Inflammatory macrophage treated with lipopolysaccharide for 1 hour (primary cell): ENCODE measurements at places on chromosomes 1 and 21.

DNA sequence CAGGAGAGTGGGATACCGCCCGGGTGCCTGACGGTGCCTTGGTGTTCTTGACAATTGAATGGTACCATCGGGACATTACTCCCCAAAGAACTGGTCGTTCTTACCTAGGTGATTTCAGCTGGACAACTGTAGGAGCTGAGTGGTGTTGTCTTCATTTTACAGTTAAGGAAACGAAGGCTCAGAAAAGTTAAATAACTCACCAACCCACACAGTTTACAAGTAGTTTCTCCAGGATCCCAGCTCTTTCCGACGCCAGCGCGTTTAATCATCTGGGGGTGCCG lies 1.6 kb downstream of the PIK3CD start:
- no peak for DNase-seq

GRCh38 chr1:191350938-191351337 lies 807.3 kb upstream of the RGS18 start:
- no peak for DNase-seq

- no peak for DNase-seq
Measured at GRCh38 chr1:67680486-67680885, 4.5 kb upstream of the GADD45A start.

GRCh38 chr1:77534456-77534855 lies 148.0 kb downstream of the ZZZ3 start:
- peak; percentile 69 for DNase-seq

DNA sequence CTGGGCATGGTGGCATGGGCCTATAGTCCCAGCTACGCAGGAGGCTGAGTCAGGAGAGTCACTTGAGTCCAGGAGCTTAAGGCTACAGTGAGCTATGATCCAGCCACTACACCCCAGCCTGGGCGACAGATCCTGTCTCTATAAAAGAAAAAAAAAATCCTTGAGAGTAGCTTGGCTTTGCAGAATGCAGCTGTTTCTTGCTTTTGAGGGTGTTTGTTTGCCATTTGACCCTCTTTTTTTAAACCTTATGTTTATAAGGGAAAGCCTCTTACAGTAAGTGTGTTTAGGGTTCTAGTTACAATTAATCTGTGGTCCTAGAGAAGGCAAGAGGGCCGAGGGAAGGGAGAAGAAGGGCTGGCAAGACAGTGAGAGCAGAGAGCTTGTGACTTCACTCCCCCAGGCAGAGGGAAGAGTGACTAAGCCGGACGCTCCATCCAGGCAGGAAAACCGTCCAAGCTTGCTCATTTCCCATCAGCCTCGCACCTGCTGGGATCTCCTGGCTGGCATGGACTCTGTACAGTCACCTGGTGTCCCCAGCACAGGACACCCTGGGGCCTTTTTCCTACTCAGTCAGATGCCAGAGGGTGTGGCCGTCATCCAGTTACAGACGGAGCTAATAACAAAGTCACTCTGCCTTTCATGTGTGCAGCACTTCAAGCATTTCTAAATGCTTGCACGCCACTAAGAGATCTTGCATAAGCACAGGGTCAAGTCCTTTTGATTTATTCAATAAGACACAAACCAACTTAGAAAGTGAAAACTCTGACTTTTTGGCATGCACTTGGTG lies 55.5 kb upstream of the PSEN2 start:
- no peak for DNase-seq

DNA sequence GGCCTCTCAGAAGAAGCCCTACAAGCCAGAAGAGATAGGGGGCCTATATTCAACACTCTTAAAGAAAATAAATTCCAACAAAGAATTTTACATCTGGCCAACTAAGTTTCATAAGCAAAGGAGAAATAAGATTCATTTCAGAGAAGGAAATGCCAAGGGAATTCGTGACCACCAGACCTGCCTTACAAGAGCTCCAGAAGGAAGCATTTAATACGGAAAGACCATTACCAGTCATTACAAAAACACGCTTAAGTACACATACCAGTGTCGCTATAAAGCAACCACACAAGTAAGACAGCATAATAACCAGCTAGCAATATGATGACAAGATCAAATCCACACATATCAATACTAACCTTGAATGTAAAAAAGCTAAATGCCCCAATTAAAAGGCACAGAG lies 704.9 kb upstream of the CHRM3 start:
- DNase-seq = no peak

- DNase-seq = peak; percentile 44
Measured at GRCh38 chr1:12618965-12619791, 1.2 kb upstream of the DHRS3 start.

DNA sequence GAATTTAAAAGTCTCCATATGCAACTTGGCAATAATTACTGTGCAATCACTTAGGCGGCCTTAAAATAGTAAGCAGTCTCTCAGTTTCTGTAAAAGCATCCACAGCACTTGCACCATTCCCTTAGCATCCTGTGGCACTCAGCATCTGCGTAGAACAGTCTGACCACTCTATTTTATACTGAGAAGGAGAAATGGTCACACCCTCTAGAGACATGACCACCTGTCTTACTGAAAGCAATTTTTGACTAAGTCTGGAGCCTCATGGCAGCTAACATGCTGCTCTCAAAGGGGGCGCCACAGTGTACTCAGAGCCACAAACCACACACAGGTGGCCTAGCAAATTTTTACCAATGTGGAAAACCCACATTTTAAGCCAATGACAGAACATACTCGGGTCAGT lies 62.0 kb downstream of the KCNK1 start:
- DNase-seq = no peak

DNA sequence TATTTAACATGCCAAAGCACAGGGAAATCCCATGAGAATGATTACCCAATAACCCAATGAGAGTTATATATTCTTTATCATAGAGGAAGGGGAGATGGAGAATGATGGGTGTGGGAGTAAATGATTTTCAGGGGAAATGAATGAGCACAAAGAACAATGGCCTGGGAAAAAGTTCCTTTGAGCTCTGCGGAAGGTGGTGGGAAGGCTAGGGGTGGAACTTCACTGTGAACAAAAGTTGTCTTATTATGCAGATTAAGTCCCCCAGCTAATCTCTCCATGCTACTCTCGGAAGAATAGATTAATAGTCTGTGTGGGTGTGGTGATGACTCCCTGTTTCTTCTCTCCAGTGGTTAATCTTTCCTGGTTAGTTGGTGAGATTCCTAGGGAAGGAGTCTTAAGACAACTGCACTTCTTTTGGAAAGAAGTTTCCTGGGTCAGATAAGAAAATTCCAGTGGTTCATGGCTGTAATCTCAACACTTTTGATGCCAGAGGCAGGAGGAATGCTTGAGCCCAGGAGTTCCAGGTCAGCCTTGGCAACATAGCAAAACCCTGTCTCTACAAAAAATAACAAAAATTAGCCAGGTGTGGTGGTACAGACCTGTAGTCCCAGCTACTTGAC lies 71.6 kb downstream of the DNTTIP2 start:
- DNase-seq = no peak

GRCh38 chr1:227317523-227318015 lies 723 bp downstream of the CDC42BPA start:
- DNase-seq = peak; percentile 29
